ENCODE measurements at places on chromosomes 16 and 17.

- DNase-seq = no peak
Observed at GRCh38 chr16:75416904-75417565, 16.3 kb downstream of the CFDP1 start.

- DNase-seq = no peak
Observed at GRCh38 chr17:8128125-8128784, 4.3 kb upstream of the HES7 start.

GRCh38 chr16:25366078-25366477, 108.4 kb upstream of the ZKSCAN2 start:
- DNase-seq = no peak

DNA sequence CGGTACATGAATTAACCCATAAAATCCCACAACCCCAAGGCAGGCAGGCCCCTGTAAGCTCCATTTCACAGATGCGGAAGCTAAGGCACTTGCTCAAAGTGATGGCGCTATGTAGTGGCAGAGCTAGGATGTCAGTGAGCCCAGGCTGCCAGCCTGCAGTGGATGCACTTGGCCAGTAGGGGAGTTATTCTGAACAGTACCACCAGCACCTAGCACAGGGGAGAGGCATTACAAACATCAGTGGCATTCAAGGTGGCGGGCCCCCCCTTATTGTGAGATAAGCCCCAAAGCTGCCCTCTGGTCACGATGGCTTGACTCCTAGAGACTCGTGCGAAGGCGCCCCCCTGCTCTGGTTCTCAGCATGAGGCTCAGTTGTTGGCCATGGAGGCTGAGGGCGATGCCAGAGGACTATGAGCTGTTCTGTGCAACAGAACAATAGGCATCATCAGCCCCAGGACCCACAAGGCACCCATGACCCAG, 33.8 kb downstream of the GTF3C1 start:
- no peak for DNase-seq

DNA sequence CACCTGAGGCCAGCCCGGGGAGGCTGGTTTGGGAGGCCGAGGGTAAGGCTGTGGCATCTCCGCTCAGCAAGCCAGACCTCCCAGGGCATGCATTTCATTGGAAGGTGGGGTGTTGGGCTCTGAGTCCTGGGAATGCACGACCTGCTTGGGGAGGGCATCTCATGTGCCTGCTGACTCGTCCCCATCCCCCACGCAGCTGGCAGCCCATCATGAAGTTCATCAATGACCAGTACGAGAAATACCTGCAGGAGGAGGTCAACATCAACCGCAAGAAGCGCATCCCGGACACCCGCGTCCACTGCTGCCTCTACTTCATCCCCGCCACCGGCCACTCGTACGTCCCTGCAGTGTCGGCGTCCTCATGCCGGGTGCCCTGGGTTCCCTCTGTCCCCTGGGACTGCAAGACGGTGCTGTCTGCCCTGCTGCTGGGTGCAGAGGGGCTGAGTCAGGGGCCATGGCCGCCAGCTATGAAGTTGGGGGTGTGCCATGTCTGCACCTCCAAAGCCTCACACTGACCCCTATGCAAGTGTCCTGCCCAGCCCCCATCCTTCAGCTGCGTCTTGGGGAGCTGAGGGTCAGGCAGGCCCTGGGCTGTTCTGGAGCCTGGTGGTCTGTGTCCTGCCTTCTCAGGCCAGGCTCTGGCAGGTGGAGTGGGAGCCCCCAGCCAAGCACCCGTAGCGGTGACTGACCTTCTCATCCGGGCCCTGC, 347.9 kb downstream of the SEC14L1 start:
- DNase-seq = no peak

DNA sequence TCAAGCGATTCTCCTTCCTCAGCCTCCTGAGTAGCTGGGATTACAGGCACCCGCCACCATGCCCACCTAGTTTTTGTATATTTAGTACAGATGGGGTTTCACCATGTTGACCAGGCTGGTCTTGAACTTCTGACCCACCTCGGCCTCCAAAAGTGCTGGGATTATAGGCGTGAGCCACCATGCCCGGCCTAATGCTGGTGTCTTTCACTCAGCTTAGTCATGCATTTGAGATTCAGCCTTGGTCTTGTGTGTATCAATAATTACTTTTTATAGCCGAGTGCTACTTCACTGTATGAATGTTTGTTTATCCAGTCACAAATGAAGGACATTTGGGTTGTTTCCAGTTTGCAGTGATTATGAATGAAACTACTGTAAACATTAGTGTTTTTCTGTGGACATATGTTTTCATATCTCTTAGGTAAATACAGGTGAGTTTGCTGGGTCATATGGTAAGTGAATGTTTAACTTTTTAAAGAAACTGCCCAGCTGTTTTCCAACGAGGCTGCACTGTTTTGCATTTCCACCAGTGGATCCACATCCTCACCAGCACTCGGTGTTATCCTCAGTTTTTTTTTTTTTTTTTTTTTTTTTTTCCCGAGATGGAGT, 11.0 kb upstream of the PLCG2 start:
- no peak for DNase-seq

DNA sequence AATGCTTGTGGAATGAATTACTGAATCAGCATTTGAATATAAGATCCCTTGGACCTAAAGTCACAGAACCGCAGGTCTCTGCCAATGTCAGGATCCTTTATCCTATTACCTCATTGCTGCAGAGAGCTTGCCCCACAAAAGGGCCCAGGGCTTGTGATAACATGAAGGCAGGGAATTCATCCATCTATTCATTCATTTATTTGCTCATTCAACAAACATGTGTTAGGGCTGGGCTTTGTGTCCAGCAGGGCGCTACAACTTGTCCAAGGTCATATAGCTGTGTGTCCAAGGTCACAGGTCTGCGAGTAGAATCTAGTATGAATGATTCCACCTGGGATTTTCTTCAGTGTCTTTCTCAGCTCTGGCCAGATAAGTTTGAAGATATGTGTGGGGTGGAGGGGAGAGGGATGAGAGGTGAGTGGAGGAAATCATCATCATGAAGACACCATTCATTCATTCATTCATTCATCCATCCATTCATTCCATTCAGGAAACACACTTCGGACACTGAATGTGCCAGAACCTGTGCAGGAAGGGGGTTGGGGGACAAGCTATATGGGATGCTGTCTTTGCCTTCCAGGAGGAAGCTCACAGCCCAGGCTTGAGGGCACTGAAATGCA, 1.3 kb upstream of the UNC45B start:
- no peak for DNase-seq

DNA sequence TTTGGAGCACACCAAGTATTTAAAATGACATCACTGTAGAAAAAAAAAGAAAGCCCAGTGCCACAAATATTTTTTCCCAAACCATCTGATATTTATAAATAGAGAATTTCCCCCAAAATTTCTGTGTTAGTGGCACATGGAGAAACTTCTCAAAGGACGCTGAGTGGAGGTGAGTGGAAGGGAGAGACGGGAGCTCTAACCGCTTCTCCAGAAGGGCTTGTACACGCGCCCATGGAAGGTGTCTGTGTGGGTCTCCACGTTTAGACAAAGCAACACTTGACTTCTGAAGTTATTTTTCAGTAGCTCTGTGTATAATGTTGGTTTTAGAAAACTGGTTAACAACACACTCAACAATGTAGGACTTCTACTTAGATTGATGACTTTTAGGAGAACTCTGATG, 1.0 kb downstream of the MYOCD start:
- DNase-seq = no peak

DNA sequence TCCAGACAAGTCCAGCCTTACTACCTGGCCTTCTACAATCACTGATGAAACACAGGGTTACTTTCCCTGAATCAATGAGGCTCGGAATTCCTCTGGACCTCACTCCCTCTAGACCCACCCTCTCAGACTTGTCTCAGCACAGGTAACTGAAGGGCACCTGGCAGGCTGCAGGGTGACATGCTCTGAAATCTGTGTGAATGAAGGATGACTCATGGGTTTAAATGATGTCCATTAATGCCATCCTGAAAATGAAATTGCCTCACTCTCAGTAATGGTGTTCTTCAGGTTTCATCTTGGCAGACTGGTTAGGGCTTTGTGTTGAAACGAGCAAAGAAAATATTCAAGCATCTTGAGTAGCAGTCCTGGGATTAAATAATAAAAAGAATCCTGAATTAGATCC, 134.4 kb downstream of the MAF start:
- no peak for DNase-seq

GRCh38 chr17:30376621-30377452, 1.9 kb upstream of the CPD start:
- peak; percentile 26 for DNase-seq

DNA sequence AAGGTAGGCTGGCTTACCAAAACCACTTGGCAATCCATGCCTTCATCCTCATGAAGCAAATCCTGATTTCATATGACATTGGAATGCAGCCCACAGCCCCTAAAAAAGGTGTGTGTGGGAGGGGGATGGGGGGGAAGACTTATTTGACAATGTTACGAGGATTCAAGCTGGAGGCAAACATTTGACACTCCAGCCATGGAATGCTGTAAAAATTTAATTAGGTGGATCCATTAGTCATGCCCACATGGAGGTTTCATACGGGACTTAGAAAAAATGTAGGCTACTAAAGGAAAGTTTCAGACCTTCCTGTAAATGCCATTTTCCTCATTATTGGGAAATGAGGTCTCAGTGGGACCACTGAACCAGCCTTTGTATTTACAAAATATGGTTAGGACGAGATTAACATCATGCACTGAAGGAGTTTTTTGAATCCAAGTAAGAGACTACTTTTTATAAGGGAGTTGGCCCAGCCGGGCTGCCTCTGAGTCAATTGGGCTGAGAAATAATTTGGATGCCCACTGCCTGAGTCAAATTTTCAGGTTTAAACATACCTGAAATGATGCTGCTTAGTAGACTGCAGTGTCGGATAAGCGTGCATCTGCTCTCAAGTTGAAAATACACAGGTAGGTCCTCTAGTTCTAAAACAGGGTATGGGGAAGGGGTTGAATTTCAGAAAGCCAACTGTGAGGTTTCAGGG, 44.6 kb upstream of the MAF start:
- DNase-seq = no peak

DNA sequence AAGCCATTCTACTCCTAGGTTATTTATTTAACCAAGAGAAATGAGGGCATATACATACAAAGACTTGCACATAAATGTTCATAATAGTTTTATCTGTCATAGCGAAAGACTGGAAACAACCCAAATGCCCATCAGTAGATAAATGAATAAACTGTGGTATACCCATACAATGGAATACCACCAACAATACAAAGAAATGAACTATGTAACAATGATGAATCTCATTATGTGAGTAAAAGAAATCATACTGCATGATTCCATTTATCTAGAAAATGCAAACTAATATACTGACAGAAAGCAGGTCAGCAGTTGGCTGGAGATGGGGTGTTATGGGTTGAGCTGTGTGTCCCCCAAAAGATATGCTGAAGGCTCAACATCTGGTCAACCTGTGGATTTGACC, 57.3 kb downstream of the CEP95 start:
- DNase-seq = no peak

DNA sequence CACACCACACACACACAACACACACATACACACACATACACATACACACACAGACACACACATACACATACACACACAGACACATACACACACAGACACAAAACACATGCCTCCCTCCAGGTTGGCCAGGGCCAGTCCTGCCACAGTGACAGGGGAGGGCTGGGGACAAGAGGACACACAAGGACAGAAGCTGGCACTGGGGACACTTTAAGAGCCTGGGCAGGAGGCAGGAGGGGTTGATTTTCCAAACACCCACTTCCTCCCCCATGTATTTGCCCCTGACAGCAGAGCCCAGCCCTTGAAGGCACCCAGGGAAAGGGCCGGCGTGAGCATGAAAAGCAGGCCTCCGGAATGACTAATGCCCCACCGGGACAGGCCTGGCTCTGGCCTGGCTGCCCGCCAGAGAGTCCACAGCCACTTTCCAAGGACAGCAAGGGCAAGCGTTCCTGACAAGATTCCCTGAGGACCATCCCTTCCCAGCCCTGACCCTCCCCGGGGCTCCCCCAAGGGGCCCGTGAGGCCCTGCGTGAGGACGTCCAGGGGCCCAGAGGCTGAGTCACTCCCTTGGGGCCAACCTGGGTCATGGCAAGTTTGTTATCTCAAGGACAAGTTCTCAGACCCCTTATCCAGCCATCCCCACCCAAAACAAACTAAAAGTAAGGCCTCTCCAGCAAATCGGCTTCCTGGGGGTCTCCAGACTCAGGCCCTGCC, 235.6 kb downstream of the ZNF423 start:
- no peak for DNase-seq

DNA sequence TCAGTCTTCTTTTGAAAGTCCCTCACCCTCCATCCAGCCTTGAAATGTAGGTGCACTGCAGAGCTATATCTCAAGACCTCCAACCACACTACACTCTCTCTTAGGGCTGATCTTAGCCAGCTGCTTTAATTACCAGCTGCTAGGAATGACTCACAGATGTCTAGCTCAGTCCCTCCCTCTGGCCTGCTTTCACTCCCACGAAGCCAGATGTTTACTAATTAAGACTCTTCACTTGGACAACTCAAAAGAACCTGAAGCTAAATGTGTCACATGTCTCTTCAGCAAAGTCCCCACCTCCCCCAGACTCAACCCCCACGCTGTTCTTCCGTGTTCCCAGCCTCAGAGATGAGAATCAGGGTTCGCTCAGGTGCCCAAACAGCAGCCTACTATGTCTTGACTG, 2.6 kb downstream of the GTF3C1 start:
- DNase-seq = no peak

GRCh38 chr16:2675021-2675420, 7.3 kb upstream of the KCTD5 start:
- DNase-seq = no peak

DNA sequence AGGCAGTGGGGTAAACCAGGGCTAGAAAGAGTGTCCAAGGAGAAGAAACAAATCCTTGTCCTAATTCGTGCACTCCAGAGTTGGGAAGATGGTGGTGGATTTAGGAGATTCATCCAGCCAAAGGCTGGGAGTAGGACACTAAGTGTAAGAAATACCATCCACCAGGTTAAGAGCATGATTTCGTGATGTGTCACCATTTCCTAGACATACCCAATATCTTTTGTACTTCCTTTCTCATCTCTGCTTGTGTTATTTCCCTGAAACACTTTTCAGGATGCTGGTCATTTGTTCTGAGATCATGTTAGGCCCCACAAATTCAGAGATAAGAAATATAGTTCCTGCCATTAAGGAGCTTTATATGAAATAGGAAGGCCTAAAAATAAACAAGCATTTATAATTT, 106.3 kb upstream of the HLF start:
- no peak for DNase-seq

GRCh38 chr17:77445760-77446532, 305.2 kb downstream of the SEC14L1 start:
- no peak for DNase-seq

- no peak for DNase-seq
Observed at GRCh38 chr17:30964876-30965275, 6.0 kb upstream of the RNF135 start.
